ENCODE measurements at places on chromosomes 3 and 15.

DNA sequence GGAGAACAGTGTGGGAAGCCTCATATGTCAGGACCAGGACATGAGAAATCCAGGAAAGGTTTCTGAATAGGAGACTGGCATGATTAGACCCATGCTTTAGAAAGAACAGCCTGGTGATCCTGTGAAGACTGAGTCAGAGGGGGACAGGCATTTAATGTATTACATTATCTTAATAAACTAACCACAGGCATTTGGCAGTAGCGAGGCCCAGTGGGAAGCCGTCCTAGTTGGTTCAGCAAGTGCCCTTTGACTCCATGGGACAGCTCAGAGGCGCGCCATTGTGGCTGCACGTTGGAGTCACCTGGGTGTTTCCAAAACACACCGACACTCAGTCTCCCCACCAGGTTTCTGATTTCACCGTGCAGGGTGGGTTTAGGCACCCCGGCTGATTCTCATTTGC lies 90.5 kb upstream of the DGKG start:
- no peak for DNase-seq

- no peak for DNase-seq
Measured at GRCh38 chr3:4809922-4810321, 169.3 kb upstream of the BHLHE40 start.

DNA sequence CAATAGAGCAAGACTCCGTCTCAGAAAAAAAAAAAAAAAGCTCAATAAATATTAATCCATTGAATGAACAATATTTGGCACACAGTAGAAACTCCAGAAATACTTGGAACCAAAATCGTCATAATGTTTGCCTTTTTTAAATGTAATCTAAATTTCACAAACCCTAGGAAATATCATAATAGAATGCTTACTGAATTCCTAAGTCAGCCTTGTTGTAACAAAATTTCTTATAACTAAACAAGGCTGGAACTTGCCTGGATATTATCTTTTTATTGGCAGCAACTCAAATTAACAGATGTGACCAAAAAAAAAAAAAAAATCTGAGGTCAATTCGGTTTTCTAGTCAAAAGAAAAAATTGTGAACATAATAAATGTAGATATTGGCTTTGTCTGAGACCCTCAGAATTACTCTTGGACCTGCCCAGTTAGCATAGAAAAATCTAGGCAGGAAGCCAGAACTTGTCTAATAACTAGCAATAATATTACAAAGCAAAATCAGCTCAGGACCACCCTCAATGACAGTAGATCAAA lies 33.3 kb downstream of the GABPB1 start:
- DNase-seq, result no peak

DNA sequence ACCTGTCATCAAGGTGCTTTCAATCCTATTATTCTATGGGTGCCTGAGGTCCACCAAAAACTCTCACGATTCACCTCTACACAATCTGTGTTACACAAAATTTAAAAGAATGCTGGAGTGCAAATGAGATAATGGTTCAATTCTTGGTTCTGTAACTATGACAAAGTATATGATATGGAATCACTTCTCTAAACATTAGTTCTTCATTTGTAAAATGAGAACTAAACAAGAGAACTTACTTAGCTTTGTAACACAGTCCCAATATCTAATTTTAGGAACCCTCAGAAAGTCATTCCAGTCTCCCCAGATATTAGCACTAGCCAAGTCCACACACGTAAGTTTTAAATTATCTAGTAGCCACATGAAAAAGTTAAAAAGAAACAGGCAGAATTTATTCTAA lies 111.5 kb downstream of the TBL1XR1 start:
- no peak for DNase-seq

- DNase-seq, result no peak
Measured at GRCh38 chr3:61570813-61571212, 9.4 kb downstream of the PTPRG start.

DNA sequence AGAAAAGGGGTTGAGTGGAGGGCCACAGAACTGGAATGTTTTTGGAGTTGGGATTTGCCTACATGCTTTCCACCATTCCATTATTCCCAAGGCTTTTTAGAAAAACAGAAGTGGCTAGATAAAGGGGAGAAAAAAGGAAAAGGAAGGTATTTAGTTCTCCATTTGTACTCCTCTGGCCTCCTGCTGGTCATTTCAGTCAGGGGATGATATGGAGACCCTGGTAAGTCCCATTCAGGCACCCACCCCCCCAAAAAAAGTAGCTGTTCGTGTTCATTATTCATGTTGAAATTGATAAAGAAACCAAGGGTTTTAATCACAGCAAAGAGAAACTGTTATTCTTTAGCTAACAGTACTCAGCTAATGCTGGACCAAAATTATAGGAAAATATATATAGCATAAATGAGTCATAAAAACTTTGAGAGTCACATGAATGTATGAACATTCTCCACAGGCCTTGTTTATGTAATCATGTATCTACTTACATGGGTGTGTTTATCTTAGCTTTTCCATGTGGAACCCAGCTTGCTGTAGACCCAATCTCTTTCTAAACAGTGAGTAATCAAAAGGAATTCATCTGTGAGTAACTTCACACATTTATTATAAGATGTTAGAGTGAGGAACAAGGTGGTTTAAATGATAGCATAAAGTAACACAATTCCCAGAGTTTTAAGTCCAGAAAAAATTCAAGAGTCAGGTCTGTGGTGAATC lies 167.2 kb downstream of the KCNMB2 start:
- no peak for DNase-seq

DNA sequence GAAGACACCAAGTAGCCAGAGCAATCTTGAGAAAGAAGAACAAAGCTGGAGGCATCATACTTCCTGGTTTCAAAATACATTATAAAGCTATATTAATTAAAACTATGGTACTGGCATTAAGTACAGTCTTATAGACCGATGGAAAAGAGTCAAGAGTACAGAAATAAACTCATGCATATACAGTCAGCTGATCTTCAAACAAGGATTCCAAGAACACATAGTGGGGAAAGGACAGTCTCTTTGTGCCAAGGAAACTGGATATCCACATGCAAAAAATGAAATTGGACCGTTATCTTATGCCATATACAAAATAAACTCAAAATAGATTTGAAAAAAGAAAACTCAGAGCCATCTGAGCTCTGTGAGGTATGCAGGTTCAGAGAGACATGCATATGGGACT lies 57.4 kb downstream of the SERP1 start:
- DNase-seq, result no peak

GRCh38 chr3:183895296-183895695 lies 10.6 kb upstream of the PARL start:
- no peak for DNase-seq

- no peak for DNase-seq
Measured at GRCh38 chr15:71422530-71423259, 307.4 kb downstream of the THSD4 start.

GRCh38 chr3:126463521-126463920 lies 12.2 kb downstream of the ZXDC start:
- DNase-seq, result no peak

DNA sequence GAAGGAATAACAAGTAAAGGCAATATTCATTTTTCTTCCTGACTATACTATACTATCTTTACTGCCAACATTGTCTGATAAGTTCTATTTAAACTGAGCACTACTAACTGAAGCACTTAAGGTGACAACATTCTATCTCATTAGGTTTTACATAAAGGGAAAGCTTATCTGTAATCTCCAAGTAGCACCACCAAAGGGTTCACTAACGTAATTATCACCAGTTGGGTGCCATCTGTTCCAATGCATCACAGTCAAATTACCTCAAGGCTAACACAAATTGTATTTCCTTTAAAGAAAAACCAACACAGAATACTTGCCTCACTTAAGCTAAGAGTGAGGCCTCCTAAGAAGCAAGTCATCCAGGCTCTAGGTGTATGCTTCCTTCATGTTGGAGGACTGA lies 453.8 kb downstream of the RAP2B start:
- no peak for DNase-seq

DNA sequence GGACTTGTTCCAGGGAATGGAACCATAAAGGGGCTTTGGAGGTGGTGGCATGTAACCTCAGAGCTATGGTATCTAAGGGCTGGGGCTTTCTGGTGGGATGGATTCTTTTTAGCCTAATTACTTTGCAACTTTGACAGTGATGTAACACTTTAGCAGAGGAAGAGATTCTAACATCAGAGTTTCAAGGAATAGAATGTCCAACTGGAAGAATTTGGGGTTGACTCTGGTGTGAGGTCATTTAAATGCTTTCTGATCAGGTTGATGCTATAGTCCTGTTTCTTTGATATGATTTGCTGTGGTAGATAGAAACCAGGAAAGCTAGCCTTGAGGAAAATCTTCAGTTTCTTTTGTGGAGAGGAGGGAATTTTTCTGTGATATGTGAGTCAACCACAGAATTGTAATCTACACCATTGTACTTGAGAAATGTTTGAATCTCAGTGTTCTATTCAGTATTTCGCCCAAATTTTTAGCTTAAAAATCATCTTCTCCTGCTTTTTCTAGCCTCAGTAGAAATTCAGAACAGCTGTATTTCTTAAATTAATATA lies 40.0 kb downstream of the ATP2C1 start:
- no peak for DNase-seq

DNA sequence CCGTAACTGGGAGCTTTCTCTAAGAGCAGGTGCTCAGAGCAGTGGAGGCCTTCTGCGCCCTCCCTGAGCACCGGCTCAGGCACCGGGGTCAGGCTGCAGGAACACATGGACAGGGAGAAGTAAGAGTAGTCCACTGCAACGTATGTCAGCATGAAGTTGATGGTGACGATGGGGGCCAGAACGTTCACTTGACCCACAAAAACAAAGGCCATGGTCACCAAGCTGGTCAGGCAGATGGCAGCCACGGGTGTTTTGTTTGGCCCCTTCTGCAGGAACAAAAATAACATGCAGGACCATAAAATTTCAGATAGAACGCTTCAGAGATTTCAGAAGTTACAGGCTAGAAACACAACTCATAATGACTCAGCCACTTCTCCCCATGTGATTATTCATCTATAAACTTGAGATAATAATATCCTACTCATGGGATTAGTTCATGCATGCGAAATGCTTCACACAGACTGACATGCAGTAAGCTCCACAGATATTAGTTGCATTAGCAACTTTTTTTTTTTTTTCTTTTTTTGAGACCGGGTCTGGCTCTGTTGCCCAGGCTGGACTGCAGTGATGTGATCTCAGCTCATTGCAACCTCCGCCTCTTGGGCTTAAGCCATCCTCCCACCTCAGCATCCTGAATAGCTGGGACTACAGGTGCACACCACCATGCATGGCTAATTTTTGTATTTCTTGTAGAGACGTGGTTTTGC lies 52.2 kb upstream of the HEG1 start:
- DNase-seq, result no peak

GRCh38 chr15:46450810-46451182 lies 816.0 kb downstream of the SQOR start:
- DNase-seq, result no peak

DNA sequence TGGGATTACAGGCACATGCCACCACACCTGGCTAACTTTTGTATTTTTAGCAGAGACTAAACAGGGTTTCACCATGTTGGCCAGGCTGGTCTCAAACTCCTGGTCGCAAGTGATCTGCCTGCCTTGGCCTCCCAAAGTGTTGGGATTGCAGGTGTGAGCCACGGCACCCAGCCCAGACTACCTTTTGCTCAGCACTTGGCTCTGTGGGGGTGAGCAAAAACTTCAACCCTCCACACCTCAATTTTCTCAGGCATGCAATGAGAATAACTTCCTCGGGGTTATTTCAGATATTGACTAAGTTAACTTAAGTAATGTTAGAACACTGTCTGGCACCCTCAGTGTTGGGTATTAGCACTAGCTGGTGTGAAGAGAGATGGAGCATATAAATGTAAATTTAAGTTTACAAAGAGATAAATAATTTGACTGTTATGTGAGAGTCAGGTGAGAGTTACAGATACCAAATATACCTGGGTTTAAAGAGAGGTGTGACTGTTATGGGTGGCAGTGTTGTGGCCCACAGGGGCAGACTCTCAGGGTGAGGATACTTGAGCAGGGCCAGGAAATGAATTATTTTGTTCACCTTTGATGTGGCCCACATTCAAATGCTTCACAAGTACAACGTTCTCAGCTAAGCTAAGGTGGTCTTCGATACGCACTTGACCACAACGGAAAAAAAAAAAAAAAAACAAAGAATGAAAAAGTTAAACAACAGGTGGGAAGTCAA lies 29.0 kb downstream of the CPOX start:
- no peak for DNase-seq

DNA sequence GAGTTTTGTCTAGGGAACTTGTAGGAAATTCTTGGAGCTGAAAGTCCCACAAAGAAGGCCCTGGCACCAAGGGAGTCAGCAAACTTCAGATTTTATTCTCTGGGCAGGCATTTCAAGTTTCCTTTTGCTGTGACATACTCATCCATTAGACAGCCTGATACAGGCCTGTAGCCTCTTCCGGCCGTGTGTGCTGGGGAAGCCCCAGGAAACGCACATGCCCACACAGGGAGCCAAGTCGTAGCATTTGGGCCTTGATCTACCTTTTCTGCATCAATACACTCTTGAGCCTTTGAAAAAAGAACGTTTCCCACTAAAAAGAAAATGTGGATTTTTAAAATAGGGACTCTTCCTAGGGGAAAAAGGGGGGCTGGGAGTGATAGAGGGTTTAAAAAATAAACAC lies 15.0 kb downstream of the TIGIT start:
- no peak for DNase-seq

- DNase-seq, result no peak
Measured at GRCh38 chr15:45384700-45385099, 6.4 kb upstream of the GATM start.

DNA sequence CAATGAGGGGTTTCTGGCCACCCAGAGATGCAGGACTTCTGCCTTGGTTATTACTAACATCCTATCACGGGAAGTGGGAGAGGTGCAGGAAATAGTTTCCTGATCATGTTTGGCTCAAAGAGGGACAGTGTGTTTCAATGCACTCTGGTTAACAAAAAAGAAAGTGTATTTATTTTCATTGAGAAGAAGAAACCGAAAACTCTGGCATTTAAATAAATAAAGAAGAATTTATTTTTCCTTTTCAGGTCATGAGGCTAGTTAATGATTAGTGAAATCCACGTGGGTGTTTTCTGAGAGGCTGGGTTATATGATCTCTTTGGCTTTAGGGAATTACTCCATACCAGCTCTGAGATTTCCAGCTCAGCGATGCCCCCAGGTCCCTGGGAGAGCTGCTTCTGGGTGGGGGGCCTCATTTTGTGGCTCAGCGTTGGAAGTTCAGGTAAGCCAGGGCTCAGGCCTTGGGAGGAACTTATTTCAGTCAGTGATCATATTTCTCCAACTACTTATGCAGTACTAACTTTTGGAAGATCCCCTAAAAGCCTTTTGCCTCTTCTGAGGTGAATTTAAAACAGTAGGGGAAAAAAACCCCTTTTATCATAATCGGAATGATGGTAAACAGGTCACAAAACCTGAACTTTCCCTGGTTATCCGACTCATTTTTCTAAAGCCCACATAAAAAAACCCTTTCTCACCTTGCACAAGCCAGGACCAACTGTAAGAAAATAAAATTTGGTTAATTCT lies at the start of gene PLA1A:
Gene PLA1A (plus strand): TSS at position 338 of the 741 bp plus-strand sequence. CDS start 29 bp downstream, at position 367.
- DNase-seq, result no peak

- no peak for DNase-seq
Measured at GRCh38 chr3:47581835-47582234, 3.2 kb upstream of the CSPG5 start.

- no peak for DNase-seq
Measured at GRCh38 chr3:183460081-183461055, 31.9 kb upstream of the MCF2L2 start.

Data from stimulated activated CD8-positive, alpha-beta memory T cell treated with anti-CD3 and anti-CD28 coated beads, Interleukin-7, amount 100 ng/mL, for 1 hour (primary cell).